SK-N-SH (cell line): ENCODE measurements at places on chromosomes 7 and 10. TPM values are rescaled to one million over a fixed set of nuclear protein-coding genes. Genes with fewer than 3 reads are reported as not detected.

Gene TPK1
- 3.0 and 3.3 TPM in 2 replicates for polyA plus RNA-seq

Gene OR2A7
- not detected in 2 replicates for polyA plus RNA-seq

GRCh38 chr7:2575046-2575732 lies 16.4 kb downstream of the IQCE start:
- no peak for DNase-seq

DNA sequence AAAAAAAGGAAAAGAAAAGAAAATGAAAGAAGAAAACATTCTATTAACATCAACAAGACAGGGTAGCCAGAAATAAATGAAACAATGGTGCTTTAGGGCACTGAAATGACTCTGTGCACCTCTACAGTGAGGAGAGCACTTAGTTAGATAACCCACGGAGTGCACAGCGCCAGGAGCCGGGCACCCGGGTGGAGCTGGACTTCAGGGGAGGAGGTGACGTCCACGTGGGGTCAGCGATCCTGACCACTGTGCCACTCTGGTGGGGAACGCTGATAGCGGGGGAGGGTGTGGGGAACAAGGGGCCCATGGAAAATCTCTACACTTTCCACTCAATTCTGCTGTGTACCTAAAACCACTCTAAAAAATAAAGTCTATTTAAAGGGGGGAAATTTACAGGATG lies 15.7 kb upstream of the CNPY1 start:
- DNase-seq, result no peak

- no peak for DNase-seq
Observed at GRCh38 chr7:136016649-136017395, 39.7 kb upstream of the MTPN start.

GRCh38 chr10:131726076-131726880 lies 174.5 kb upstream of the PPP2R2D start:
- peak; percentile 87 for DNase-seq
